ENCODE measurements at places on chromosomes 7 and 10. TPM values are rescaled to one million over a fixed set of nuclear protein-coding genes. Genes with fewer than 3 reads are reported as not detected.

The AMZ1 gene
- 5.8 TPM for total RNA-seq

The CPA4 gene
- 23.6 TPM for total RNA-seq

GRCh38 chr7:116820149-116820548, 42.2 kb upstream of the CAPZA2 start:
- DNase-seq = no peak

- DNase-seq = no peak
Observed at GRCh38 chr7:91565499-91566401, 301.5 kb downstream of the FZD1 start.

DNA sequence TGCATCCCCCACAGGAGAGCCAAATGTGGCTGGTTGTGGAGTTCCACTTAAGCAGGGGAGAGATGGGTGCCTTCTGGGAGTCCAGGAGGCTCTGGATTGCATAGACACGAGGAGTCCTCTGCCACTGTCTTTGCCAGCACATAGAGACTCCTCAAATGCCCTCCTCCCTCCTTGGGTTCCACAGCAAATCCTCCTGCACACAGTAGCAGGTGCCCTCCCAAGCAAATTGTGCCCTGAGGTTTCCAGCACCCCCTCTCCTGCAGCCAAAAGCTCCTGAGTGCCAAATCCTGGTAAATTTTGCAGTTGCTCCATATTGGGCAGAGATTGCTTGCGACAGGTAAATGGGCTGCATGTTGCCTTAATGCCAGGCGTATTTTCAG, 5.8 kb downstream of the EVX1 start:
- DNase-seq = no peak

DNA sequence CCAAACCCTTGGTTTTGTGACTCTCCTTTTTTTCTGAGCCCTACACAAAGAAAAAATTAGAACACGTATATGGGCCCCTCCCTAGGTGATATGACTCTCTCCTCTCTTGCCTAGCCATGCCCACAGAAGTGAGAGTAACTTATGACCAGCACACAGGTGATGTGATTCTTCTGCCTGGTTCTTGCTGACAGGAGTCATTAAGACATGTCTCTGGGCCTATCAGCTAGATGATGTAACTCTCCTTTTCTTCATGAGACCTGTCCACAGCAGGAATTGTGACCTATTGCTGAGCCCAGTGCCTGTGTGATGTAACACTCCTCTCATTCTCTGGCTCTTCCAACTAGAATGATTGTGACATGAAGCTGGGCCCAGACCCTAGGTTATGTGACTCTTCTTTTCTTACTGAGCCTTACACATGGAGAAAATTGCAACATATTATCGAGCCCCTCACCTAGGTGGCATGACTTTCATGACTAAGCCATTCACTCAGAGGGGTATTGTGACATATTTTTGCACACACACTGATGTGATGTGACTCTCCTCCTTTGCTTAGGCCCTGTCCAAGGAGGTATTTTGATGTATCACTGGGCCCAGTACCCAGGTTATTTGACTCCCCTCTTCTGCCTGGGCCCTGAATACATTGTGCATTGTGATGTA, 31.4 kb upstream of the ZNF107 start:
- no peak for DNase-seq

All from osteocyte (in vitro differentiated cells).